Stimulated activated CD8-positive, alpha-beta memory T cell treated with anti-CD3 and anti-CD28 coated beads, Interleukin-4, amount 100 ng/mL, for 4 hours (primary cell): ENCODE measurements at places on chromosomes 3 and 15.

DNA sequence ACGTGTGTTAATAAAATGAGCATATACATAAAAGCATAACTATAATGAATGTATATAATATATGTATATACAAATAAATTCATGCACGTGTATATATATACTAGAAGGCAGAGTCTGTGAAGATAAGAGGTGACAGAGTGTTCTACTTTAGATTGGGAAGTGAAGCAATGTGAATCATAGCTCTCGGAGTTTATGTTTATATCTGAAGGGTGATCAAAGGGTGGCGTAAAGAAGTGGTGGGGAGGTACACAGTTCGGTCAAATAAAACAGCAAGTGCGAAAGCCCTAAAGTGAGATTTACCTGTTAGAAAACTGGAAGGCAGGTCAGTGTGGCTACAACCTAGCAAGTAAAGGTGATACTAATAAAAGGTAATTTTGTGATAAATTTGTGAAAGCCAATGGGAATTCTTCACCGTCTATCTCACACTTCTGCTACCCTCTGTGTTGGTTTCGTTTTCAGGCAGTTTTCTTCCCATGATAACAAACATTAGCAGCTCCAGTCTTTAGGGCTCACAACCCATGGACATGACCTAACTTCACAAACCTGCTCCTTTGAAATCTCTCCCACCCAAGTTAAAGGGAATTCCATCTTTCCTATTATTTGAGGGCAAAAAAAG, 46.7 kb upstream of the BCHE start:
- DNase-seq, result no peak

DNA sequence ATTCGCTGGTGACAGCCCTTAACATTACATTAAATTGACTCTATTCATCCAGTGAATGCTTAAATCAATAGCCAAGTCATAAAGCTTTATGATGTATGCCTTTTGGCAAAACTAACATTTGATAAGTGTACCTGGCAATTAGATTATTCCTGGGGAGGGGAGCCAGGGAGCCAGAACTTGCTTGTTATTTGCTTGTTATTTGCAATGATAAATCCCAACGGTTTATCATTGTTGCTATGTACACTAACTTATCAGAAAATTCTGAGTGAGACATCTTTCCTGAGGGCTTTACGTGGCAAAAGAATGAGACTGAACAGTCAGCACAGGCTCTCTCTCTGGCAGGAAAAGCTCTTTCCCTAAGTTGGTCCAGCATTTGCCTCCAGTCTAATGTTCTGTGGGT, 35.8 kb upstream of the FBN1 start:
- no peak for DNase-seq

DNA sequence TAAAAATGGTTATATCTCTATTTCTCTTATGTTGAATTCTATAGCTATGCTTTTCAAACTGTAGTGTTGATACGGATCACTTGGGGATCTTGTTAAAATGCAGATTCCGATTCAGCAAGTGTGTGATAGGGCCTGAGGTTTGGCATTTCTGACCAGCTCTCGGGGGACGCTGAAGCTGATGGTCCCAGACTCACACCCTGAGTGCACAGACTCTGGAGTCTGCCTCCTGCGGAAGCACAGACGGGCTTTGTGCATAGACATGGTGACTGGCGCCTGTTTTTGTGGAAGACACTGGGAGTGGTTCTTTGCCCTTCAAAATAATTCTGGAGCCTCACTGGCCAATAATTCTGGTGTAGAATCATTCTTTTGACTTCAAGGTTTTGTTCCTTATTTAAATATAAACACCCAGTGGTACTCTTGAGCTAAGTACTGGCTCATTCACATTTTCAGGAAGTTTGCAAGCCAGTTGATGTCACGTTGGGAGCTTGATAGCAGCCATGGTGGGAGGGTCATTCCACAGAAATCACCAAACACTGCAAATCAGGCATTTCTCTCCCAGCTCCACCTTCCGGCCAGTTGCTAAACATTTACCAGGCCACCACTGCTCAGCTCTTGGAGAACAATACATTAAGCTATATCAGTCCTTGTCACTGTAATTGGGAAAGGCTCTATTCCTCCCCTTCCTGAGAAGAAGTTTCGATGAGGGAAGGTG, 19.2 kb downstream of the CLDN11 start:
- DNase-seq, result no peak

GRCh38 chr3:50423543-50423942, 64.2 kb upstream of the TMEM115 start:
- no peak for DNase-seq

DNA sequence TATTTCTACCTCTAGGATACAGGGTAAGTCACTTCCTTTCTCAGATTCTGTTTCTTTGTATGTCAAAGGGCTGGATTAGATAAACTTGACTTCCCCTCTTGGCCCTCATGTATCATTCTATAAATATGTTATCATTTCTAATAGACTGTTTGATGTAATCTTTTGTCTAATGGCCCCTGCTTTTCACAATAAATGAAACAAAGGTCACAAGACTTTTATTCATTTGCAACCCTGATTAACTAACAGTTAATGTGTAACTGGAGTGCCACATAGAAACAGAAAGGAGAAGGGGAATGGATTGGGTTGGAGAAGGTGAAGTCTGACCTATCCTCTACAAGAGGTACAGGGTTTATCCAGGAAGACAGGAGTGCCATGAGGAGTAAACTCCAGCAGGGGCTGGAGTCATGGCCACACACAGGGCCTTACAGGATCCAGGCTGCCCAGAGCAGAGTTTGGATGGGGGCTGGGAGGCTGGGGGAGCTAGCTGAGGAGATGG, 8.0 kb upstream of the B3GNT5 start:
- DNase-seq, result no peak

DNA sequence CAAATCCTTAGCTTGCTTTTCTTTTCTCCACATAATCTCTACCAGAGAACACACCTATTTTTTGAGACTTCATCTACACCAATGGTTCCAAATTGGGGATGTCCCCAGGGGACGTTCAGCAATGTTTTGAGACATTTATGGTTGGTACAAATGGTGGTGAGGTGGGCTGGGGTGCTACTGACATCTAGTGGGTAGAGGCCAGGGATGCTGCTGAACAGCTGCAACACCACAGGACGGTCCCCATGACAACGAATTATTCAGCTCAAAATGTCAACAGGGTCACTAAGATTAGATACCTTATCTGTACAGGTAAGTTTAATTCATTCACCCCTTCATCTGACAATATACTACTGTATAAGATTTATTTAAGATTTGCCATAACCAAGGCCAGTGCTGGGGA, 14.4 kb downstream of the GK5 start:
- no peak for DNase-seq
